ENCODE measurements at places on chromosomes 11 and 22. TPM values are rescaled to one million over a fixed set of nuclear protein-coding genes. Genes with fewer than 3 reads are reported as not detected.

- no peak for DNase-seq
Measured at GRCh38 chr22:29291215-29291614, 15.2 kb upstream of the GAS2L1 start.

- DNase-seq: no peak
Measured at GRCh38 chr11:11816511-11817314, 25.1 kb upstream of the USP47 start.

- peak; percentile 46 for DNase-seq
Measured at GRCh38 chr11:64241491-64242374, 838 bp downstream of the FKBP2 start.

DNA sequence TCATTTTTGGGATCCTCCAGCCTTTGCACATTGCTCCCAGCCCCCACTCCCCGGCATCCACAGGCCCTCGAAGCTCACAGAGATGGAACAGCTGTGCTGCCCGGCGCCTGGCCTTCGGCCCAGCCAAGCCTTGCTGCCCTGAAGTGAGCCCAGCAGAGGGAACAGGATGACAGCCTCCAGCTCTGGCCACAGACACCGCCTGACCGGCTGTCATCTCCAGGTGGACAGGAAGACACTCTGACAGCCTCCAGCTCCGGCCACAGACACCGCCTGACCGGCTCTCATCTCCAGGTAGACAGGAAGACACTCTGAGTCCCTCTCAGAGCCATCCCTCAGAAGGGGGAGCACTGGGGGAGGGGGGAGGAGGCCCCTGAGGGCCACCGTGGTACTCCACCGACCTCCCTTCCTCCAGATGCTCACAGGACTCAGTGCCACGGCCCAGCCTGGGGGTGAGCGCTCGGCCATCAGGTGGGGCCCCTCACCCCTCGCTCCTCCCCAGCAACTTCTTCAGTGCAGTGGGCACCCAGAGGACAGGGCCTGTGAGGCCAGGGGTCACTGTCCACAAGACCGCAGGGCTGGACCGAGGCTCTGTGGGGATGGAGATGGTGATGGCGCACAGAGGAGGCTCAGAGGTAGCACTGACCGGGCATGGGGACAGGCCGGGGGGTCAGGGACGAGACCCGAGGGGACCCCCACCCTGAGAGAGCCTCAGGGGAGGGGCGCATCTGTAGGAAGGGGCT lies 58.6 kb downstream of the BRD1 start:
- DNase-seq: no peak

DNA sequence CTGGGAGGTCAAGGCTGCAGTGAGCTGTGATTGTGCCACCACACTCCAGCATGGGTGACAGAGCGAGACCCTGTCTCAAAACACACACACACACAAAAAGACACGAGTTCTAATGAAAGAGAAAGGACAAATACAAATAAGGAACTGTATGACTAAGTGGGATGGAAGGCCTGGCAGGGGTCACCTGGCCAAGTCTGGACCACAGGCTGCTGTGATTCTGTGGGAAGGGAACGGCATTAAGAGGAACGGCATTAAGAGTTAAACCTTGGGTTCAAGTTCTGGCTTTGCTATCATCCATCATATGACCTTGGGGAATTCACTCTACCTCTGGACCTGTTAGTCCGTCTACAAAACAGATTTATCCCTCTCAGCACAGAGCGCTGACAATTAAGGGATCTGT lies 47.7 kb downstream of the LRFN4 start:
- DNase-seq: no peak

Gene SYT8
- total RNA-seq: 63.4 TPM

- DNase-seq: no peak
Measured at GRCh38 chr11:73244589-73245240, 26.6 kb downstream of the P2RY2 start.

Gene CRELD2
- 75.0 TPM for total RNA-seq

Gene LUZP2
- not detected for total RNA-seq

DNA sequence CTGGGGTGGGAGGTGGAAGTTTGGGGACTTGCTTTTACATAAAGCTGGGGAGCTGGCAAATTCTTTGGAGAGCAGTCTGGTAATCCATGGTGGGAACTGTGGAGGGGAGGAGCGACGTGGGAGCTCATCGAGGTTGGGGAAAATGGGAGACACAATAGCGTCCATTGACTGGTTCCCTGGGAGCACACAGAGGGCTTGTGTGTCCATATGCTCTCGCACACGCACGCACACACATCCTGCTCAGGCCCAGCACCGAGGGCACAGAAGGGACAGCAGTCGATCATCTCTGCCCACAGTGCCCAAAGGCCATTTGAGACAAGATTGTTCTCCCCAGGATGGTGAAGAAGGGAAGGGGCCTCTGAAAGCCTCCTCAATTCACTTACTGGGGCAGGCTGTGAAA lies 53.7 kb downstream of the FBXO7 start:
- no peak for DNase-seq

Measured in HT-29 (cell line).